ENCODE measurements at places on chromosomes 4 and X.

DNA sequence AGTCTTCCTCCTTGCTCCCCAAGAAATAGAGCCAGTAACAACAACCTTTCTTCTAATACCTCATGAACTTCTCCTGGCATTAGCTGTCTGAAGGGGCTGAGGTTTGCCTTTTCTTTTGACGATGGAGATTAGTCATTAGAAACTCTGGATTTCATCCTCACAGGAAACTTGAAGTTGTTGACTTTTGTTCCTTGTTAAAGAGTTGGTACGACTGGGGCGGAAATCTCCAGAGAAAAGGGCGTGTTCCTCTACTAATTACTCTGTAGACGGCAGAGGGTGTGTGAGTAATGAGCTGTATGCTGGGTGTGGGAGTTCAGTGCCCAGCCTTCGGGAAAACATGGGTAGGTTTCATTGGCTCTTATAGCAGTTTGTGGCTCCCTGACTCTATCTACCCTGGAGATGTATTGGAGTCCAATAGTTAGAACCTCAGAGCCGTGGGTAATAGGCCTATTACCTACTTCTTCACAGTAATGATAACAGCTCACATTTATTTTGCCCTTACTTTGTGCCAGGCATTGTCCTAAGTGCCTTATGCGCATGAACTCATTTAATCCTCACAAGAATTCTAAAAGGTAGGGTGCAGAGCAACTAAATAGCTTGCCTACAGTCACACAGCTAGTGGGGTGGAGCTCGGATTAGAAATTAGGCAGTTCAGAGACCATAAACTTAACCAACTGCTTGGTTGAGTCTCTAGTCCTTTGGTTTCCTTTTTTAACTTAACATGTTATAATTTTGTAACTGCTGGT, 23.4 kb downstream of the TMEM164 start:
- no peak for DNase-seq

DNA sequence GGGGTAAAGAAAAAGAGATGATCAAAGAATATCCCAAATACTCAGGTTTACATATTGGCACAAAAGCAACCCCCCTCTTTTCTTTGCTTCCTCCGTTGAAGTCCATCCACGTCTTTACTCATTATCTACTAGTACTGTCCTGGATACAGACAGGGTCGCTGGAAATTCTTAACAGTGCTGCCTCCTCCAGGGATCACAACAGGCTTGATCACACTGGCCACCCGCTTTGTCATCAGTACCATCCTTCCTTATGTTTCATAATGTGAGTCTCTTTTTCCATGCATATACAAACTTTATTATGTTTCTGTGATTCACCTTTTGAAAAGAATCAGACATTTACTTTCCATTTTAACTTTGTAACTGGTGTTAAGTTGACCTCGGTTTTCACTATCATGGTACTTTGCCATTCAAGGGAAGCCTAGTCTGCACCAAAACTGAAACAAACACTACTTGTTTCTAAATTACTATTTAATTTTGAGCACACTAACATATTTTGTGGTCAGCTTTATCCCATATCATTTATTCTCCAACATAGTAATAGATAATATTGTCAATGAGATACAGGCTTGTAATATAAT, 387.5 kb upstream of the PPP1R2C start:
- no peak for DNase-seq

DNA sequence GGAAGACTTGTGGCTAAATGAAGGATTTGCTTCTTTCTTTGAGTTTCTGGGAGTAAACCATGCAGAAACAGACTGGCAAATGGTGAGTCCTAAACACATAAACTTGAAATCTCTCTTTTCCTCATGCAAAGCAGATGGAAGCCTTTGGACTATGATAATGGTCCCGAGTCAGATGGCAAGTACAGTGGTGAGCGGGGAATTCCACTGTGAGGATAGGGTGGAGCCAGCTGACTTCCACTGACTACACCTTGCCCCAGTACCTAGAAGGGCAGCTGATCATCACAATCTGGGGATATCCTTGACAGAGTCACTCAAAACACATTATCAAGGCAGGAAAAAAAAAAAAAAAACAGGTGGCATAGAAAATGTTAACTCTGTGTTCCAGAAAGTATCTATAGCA, 34.3 kb downstream of the ENPEP start:
- no peak for DNase-seq

DNA sequence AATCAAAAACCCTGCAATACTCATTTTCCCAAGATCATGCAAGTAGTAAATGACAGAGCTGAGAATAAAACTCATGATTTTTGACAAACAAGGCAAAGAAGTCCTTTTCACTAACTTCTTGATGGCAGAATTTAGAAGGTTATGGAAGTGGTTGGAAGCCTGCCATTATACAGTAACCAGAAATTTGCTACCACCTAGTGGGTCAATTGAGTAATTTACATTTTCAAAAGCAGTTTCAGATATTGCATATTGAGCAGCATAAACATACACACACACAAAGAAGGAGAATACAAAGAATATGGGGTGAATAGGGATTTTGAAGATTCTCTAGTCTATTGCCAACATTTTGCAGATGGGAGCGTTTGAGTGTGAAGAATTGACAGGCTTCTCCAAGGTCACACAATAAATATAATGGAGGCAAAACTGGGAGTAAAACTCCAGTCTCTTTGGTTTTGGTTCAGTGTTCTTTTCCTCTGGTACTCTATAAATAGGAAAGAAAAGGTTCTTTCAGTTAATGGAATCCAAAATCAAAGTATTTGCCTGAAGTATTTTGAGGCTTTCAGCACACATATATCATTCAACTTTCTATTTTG, 70.2 kb downstream of the GC start:
- DNase-seq: no peak

- DNase-seq: no peak
Observed at GRCh38 chrX:28591542-28591941, 4.3 kb downstream of the IL1RAPL1 start.

GRCh38 chr4:13881892-13882291, 254.4 kb upstream of the BOD1L1 start:
- DNase-seq: no peak

DNA sequence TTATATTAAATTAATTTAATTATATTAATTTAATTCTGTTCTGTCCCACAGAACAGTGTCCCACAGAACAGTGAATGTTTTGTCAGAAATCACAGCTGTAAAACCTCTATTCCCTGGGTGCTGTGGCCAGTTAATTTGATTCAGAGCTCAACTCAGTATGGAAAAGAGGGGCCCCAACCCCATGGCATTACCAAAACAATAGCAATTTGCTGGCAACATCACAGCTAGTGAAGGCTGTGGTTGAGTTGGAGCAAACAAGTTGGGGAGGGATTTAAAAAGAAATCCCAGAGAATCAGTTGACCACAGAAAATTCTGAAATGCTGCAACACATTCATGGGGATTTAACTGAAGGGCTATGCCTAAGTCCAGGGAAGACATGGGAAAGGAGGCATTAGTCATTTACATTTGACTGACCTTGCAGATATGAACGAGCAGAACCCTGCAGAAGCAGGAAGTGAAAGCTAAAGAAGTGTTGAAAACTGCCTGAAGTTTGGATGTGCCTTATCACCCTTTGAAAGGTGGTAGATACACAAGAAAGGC, 30.1 kb downstream of the PDHA2 start:
- no peak for DNase-seq

DNA sequence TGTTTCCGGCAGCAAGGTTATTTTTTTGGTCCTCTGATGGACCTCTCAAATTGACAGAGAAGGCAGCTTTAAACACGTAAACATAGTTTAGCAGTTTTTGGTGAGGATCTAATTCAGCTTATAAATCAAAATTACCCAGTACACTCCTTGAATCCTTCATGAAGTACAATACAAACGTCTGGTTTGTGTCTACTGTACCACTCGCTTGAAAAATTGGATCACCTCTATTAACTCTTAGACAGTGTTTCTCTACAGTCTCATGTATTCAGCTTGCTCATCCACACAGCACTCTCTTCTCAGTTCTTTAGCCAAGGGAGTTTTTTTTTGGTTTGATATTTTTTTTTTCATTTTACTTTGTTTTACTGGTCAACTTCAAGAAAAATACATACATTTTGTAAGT, 113.5 kb downstream of the RNF150 start:
- no peak for DNase-seq

DNA sequence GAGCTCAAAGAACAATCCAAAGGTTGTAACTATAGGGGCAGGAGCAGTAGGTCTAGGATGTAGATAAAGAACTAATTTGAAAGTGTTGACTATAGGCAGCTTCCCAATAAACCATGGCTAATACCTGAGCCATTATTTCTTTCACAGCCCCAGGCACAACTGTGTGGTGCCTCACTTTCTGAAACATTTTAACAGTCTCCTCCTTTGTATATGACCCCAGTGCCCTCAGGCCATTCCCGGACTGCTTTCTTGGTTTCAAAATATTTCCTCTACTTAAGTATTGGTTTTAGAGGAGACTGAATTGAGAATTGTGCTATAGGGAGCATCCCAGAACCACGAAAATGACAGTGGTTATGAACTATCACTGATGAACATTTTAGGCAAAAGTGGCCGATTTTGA, 728.7 kb downstream of the IL1RAPL1 start:
- no peak for DNase-seq

DNA sequence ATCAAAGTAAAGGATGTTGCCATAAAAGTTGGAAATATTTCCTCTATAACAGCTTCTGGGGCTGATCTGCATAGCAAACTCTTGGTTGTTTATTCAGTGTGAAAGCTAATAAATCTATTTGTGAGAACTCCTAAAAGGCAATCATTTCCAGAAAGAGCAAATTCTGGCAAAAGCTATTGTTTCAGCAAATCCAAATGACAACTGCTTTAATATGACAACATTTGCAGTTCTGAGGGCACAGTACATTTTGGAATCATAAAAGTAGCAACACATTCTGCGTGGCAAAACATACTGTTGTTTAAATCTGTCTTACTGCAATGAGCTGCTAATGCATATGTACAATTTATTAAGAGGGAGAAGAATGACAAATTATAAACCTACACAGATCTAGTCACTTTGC, 818.1 kb downstream of the FSTL5 start:
- DNase-seq: no peak

GRCh38 chr4:99165978-99166377, 21.9 kb upstream of the ADH4 start:
- no peak for DNase-seq

DNA sequence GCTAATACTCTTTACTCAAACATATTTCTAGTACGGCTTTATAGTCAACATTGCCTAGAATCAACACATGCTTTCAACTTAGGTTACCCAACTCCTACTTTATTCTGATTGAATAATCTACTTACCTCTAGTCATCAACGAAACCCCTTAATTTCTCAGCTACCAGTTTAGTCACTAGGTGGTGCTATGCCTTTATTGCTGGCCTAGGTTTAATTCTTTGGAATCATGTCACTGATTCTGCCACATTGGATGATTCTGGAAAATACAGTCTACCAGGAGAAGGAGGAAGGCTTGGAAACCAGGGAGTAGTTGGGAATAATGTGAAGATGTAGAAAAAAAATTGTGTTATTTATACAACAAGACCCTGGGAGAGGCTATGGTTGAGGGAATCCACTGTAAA, 167.7 kb downstream of the DCAF12L2 start:
- DNase-seq: no peak

GRCh38 chrX:153878969-153879653, 6.9 kb downstream of the L1CAM start:
- peak; percentile 33 for DNase-seq

- no peak for DNase-seq
Observed at GRCh38 chrX:138759217-138759943, 47.9 kb upstream of the FGF13 start.

DNA sequence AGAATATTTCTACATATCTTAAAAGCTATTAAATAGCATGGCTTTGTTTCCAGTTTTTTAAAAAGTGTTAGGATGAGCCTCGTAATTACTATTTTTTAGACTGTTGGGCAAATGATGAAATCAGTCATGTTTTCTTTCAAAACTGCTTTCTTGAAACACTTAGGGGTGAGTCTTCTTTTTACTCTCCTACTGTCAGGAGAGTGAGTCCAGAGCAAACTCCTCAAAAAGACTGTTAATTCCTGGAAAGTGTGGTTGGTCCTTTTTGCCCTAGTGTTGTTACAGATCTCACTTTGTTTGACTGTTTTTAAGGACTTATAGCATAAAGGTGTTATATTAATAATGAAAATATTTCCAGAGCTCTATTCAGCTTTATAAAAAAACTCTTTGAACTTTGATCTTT, 6.3 kb downstream of the GSTCD start:
- no peak for DNase-seq

DNA sequence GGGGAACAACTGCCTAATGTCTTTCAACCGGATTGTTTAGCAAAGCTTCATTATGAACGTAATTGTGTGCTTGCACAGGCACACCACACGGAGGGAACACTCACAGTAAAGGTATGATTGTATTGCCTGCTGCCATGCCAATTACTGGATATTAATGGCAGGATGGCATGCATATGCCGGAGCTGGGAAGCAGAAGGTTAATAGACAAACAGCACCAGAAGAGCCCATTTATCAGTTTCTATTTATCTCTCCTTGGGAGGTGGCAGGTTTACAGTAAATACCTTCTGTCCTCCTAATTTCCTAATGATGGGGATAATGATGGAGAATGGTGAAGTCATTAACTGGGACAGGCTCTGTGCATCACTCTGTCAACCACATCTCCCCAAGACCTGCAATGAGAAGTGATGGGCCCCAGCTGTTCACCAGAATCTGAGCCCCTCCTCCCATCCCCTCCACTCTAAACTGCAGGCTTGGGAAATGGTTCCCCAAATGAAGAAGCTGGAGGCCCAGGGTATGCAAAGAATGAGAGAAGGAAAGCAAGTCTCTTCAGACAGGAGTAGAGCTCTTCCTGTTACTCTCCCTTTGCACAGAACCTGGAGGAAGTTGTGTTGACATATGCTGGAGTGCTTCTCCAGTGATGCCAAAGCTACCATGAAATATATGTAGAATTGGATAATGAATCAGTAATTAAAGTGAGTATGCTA, 160.8 kb downstream of the NAA11 start:
- no peak for DNase-seq

DNA sequence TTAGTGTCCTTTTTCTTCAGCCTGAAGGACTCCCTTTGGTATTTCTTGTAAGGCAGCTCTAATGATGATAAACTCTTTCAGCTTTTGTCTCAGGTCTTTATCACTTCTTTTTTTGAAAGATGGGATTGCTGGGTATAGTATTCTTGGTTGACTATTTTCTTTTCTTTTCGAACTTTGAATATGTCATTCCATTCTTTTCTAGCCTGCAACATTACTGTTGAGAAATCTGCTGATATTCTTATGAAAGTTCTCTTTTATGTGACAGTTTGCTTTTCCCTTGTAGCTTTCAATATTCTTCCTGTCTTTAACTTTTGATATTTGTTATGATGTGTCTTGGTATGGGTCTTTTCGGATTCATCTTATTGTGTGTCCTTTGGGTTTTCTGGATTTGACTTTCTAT, 107.6 kb upstream of the SRD5A3 start:
- DNase-seq: no peak

- DNase-seq: no peak
Observed at GRCh38 chr4:15262396-15262795, 165.4 kb upstream of the C1QTNF7 start.
